ENCODE measurements at places on chromosomes 3 and 15. TPM values are rescaled to one million over a fixed set of nuclear protein-coding genes. Genes with fewer than 3 reads are reported as not detected.
A peak's percentile ranks its signal among the peaks of the same experiment; 100 is the strongest.

GRCh38 chr15:98669638-98670037 lies 21.3 kb downstream of the IGF1R start:
- no peak for DNase-seq
- no peaks in the 10 kb centered on the region for H3K36me3 ChIP-seq
- no peaks in the 10 kb centered on the region for H3K27me3 ChIP-seq
- H3K27ac ChIP-seq = no peak overlapping the region

Gene ITPKA
- not detected for total RNA-seq

GRCh38 chr3:167861649-167862048 lies 126.1 kb downstream of the SERPINI1 start:
- no peaks in the 10 kb centered on the region for H3K4me1 ChIP-seq
- no peaks in the 10 kb centered on the region for H3K27me3 ChIP-seq
- no peak overlapping the region for H3K4me3 ChIP-seq

DNA sequence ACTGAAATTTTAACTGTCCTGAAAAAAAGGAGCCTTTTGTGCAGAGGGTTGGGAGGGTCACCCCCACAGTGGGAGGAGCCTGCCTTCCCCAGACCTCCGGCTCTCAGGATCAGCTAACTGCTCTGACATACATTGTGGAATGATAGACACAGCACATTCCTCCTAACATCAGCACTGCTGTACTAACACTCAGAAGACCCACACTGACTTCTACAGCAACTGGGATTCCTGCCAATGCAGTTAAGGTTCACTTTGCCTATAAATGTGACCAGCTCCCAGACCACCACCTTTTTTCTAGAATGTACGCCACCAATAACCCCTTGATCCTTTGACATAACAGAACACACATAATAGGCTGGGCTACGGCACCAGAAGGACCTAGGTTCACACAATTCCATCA lies 3.2 kb downstream of the CPEB1 start:
- no peak overlapping the region for H3K27ac ChIP-seq
- no peaks in the 10 kb centered on the region for H3K36me3 ChIP-seq
- no peak for DNase-seq
- H3K4me1 ChIP-seq = peaks cover 17% of the 10 kb centered on the region

DNA sequence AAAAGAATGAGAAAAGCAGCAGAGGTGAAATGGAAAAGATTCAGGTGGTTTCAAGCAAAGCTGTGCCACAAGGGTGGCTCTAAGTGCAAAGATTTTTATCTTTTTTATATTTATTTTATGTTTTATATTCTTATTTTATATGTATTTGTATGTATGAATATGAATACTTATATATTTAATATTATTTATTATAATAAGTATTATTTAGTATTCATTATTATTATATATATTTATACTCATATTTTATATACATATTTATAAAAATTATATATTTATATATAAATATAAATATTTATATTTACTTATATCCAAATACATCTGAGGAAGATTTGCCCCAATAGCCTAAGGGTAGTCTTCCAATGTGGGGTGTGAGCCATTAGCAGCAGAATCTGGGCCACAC lies 1002.0 kb downstream of the CADM2 start:
- no peaks in the 10 kb centered on the region for H3K4me1 ChIP-seq
- DNase-seq = no peak

DNA sequence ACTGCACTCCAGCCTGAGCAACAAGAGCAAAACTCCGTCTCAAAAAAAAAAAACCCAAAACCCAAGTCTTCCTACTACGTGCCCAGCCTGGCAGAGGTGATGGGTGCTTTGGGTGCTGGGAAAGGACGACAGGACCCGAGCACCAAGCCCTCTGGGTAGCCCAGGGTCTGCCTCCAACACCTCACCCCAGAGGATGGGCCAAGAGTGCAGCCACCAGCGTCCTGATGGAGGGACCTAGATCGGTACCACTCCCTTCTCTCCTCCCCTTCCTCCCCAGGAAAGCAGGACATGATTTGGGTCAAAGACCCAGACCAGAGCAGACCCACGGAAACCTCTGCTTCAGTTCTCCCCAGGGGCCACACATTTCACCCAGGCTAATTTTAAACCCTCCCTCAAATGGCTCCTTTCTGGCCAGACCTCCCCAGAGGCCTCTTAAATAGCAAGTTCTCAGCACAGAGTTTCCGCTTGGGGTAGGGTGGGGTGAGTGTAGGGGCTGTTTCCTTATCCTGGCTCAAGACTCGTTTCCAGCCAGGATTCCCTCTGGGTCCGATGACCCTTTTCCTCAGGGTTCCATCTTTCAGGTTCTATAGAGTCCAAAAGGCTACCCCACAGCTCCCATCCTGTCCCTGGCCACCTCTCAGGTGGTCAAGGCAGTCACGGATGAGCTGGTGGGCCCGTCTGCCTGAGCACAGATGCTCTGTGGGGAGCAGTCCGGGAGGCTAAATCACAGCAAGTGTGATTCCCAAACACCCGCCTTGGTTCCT lies 20.5 kb downstream of the RBPMS2 start:
- no peak overlapping the region for H3K27ac ChIP-seq
- no peaks in the 10 kb centered on the region for H3K36me3 ChIP-seq
- no peaks in the 10 kb centered on the region for H3K27me3 ChIP-seq
- DNase-seq = no peak
- H3K4me3 ChIP-seq = no peak overlapping the region
- no peaks in the 10 kb centered on the region for H3K4me1 ChIP-seq

Gene NR1I2
- total RNA-seq = 0.16 TPM

Gene TLR9
- 0.21 TPM for total RNA-seq

Gene CNTN4
- total RNA-seq = not detected

DNA sequence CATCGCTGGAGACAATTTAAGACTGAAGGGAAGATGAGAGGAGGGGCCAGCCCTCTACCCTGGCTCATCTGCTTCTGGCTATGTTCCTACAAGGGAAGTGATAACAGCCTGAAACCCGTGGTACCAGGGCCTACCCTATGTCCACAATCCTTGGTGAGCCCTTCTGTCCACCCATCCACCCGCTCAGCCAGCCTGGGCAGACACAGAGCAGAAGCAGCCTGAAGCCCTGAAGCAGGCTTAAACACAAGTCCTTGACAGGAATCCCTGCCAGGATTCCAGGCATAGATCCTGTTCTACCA lies 15.4 kb downstream of the CLK3 start:
- no peaks in the 10 kb centered on the region for H3K27me3 ChIP-seq
- no peak overlapping the region for H3K4me3 ChIP-seq
- peaks cover 77% of the 10 kb centered on the region for H3K36me3 ChIP-seq
- no peak for DNase-seq

- H3K36me3 ChIP-seq = peaks cover 6% of the 10 kb centered on the region
- peak within 1 kb of the TSS; percentile 99 for H3K27ac ChIP-seq
- peak within 1 kb of the TSS; percentile 78 for H3K4me3 ChIP-seq
- peaks cover 45% of the 10 kb centered on the region for H3K4me1 ChIP-seq
- no peaks in the 10 kb centered on the region for H3K27me3 ChIP-seq
- DNase-seq = peak; percentile 90
These were observed at the start of gene MCTP2 for GRCh38 chr15:94230883-94231722. TSS of gene MCTP2 (plus strand) at chr15:94231561. CDS start at chr15:94298266, 66,705 bp downstream.

DNA sequence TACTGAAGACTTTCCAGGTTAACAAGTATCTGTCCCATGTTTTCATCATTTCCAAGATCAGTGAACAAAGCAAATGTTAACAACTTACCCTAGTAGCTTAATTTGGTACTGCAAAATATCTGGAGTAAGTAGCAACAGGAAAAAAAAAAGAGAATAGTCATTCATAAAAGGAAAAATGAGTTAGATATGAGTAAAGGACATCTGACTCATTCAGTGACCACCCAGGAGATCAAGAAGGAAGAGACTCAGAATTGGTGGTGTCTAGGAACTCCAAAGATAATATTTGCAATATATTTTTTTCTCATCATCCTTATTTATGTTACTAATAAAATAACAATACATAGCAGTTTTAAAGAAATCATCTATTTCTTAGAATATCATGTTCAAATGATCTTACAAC lies 253.8 kb upstream of the COL8A1 start:
- no peaks in the 10 kb centered on the region for H3K36me3 ChIP-seq
- no peak for DNase-seq
- H3K4me1 ChIP-seq = no peaks in the 10 kb centered on the region
- no peak overlapping the region for H3K4me3 ChIP-seq
- no peak overlapping the region for H3K27ac ChIP-seq

GRCh38 chr3:129979905-129980304 lies 5.4 kb downstream of the TRH start:
- H3K4me1 ChIP-seq = peaks cover 9% of the 10 kb centered on the region
- no peak for DNase-seq
- no peaks in the 10 kb centered on the region for H3K36me3 ChIP-seq

DNA sequence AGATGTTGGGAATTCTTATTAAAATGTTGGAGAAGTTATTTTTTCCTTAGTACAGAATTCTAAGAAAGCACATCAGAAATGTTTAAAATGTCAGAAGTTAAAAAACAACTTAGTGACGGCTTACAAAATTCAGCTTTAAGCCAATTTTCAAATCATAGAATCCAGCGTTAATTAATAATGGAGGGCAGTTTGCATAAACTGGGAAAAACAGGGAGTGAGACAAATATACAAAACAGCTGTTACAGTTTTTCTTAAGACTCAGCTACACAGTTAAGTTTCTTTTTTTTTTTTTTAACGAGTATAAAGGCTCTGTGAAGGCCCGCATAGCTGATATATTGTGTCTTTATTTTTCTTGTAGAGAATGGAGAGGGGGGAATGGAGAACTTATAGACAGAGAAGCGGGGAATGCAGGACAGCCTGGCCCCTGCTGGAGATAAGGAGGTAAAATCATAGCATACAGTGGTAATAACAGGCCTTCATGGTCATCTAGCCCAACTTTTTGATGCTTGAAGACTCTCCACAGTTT lies 164.4 kb downstream of the BBX start:
- no peak for DNase-seq
- peaks cover 5% of the 10 kb centered on the region for H3K4me1 ChIP-seq
- H3K27me3 ChIP-seq = no peaks in the 10 kb centered on the region
- no peak overlapping the region for H3K4me3 ChIP-seq

DNA sequence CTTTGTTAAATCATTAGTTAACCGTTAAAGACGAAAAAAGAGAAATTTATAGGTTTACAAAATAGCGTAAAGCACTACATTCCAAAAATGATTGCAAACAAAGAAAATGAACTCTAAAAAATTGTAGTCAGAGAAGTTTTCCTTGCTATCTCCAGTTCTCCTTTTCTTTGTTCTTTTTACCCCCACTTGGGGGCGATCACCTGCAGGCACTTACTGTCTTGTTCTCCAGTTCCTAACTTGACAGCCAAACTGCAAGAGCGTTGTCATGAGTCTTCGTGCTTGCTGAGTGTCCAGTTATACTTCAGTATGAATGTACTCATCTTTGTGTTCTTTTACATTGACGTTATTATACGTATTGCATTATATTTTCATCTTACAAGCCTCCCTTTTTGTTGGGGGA lies 54.5 kb downstream of the CHD2 start:
- no peaks in the 10 kb centered on the region for H3K4me1 ChIP-seq
- peak; percentile 41 for DNase-seq
- H3K4me3 ChIP-seq = no peak overlapping the region

- no peaks in the 10 kb centered on the region for H3K36me3 ChIP-seq
- H3K4me1 ChIP-seq = no peaks in the 10 kb centered on the region
- no peak overlapping the region for H3K27ac ChIP-seq
- H3K4me3 ChIP-seq = no peak overlapping the region
- DNase-seq = no peak
These were observed 116.5 kb upstream of the CMC1 start for GRCh38 chr3:28124882-28125281.

Gene RPL39L
- 4.3 TPM for total RNA-seq

- H3K4me1 ChIP-seq = no peaks in the 10 kb centered on the region
- H3K36me3 ChIP-seq = no peaks in the 10 kb centered on the region
- no peak overlapping the region for H3K4me3 ChIP-seq
- H3K27me3 ChIP-seq = no peaks in the 10 kb centered on the region
These were observed 33.2 kb downstream of the HOMER2 start for GRCh38 chr15:82919231-82919886.

DNA sequence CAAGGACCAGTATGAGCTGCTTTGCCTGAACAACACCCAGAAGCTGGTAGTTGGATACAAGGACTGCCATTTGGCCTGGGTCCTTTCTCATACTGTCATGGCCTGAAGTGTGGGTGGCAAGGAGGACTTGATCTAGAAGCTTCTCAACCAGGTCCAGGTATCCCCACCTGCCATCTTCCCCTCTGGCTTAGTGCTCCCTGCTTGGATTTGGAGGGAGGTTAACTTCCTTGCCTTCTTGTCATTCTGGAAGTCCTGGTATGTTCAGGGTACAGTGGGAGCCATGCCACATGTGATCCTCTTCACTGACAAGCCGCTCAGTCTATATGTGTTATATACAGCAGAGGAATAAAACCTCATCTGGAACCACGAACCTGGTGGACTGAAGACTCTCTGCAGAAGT lies 37.7 kb upstream of the TOPBP1 start:
- no peaks in the 10 kb centered on the region for H3K4me1 ChIP-seq
- no peak overlapping the region for H3K4me3 ChIP-seq
- no peak for DNase-seq
- H3K36me3 ChIP-seq = no peaks in the 10 kb centered on the region
- H3K27me3 ChIP-seq = no peaks in the 10 kb centered on the region

GRCh38 chr3:52372822-52373504 lies 56.8 kb downstream of the DNAH1 start:
- peaks cover 37% of the 10 kb centered on the region for H3K36me3 ChIP-seq
- DNase-seq = no peak
- H3K4me3 ChIP-seq = no peak overlapping the region
- H3K27me3 ChIP-seq = no peaks in the 10 kb centered on the region
- H3K27ac ChIP-seq = no peak overlapping the region
- H3K4me1 ChIP-seq = peaks cover 7% of the 10 kb centered on the region

GRCh38 chr3:87997298-87997697 lies 61.5 kb downstream of the CGGBP1 start:
- H3K4me3 ChIP-seq = no peak overlapping the region
- DNase-seq = peak; percentile 42
- no peaks in the 10 kb centered on the region for H3K4me1 ChIP-seq
- H3K36me3 ChIP-seq = no peaks in the 10 kb centered on the region
- H3K27me3 ChIP-seq = no peaks in the 10 kb centered on the region

DNA sequence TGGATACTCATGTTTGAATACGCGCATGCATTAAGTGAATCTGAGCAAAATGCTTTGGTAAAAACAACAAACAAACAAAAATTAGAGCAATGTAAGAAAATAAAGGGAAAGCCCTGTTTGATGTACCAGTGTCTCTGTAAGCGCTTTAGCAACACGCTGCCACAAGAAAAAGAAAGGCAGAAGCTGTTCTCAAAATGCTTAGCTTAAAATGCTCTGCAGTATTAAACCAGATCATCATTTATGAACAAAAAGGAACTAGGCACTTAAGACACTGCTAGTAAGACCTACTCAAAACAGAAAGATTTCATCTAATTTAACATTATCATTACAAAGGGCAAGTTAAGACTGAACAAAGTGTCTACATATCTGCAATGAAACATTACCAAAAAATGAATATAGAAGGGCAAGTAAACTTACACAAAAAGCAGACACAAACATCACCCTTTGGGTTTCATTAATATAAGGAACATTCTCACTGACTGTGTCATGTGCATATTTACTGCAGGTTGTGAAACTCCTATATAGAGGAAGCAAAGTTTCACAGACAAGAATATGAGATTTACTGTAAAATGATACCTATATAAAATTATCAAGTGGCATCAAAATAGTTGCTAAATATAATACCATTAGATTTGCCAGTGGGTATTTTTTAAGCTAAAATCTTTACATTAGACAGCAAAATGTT lies 102.1 kb downstream of the FBXL22 start:
- H3K36me3 ChIP-seq = peaks cover 45% of the 10 kb centered on the region
- H3K4me1 ChIP-seq = no peaks in the 10 kb centered on the region
- no peak overlapping the region for H3K4me3 ChIP-seq
- DNase-seq = no peak

- H3K27me3 ChIP-seq = no peaks in the 10 kb centered on the region
- H3K4me3 ChIP-seq = no peak overlapping the region
- peaks cover 40% of the 10 kb centered on the region for H3K4me1 ChIP-seq
- H3K27ac ChIP-seq = no peak overlapping the region
- no peaks in the 10 kb centered on the region for H3K36me3 ChIP-seq
These were observed 28.7 kb upstream of the RPN1 start for GRCh38 chr3:128679338-128679737.

Data from natural killer cell (primary cell).